ENCODE measurements at places on chromosomes 7 and 10.

- no peak for DNase-seq
Measured at GRCh38 chr10:56258378-56258777, 102.7 kb downstream of the ZWINT start.

DNA sequence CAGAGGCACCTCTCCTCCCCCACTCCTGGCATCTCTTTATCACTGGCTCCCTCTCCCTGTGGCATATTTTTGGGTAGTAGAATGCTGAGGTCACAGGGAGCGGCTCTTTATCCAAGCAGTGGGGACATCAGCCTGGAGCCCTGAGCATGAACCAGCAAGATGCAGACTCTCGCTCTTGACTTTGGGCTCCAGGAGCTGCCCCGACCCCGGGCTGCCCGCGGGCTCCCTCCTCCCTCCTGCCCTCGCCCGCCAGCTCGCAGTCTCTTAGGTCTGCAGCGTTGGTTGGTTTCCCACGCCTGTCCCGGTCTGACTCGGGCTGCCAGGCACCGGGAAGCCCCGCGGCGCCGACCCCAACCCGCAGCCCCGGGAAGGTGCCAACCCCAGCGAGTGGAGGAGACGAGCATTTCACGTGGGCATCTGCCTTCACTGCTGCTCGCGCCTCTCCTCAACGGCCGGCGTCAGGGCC, 1.3 kb downstream of the INSYN2A start:
- no peak for DNase-seq

DNA sequence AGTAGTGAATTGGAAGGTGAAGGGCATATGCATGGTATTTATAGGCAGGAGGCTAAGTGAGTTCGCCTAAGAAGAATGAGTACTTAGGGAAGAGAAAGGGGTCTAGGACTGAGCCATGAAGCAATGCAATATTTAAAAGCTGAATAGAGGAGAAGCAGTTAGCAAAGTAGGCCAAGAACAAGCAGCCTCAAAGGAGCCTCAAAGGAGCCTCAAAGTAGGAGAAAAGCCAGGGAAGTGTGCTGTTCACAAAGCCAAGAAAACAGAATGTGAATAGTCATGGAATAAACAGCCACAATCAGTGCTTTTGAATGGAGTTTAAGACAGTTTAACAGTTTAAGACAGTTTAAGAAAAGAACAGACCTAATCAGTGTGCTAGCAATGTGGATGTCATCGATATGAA, 762.0 kb downstream of the SORCS1 start:
- DNase-seq, result no peak

GRCh38 chr7:138000081-138000701, 1.7 kb downstream of the CREB3L2 start:
- no peak for DNase-seq

DNA sequence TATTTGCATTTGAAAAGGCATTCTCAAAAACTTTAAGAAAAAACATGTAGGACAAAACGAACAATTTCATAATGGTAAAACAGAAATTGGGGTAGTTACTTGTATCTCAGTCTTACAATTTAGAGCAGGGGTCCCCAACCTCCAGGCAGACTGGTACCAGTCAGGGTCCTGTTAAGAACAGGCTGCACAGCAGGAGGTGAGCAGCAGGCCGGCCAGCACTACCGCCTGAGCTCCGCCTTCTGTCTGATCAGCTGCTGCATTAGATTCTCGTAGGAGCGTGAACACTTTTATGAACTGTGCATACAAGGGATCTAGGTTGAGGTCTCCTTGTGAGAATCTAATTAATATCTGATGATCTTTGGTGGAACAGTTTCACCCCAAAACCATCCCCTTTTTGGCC, 77.3 kb downstream of the SEMA3A start:
- no peak for DNase-seq

DNA sequence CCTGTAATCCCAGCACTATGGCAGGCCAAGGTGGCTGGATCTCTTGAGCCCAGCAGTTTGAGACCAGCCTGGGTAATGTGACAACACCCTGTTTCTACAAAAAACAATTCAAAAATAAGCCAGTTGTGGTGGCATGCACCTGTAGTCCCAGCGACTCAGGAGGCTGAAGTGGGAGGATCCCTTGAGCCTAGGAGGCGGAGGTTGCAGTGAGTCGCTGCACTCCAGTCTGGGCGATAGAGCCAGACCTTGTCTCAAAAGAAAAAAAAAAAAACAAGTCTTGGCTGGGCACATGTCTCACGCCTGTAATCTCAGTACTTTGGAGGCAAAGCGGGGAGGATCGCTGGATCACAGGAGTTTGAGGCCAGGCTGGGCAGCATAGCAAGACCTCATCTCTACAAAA, 74.6 kb upstream of the PDSS1 start:
- no peak for DNase-seq

- DNase-seq, result no peak
Measured at GRCh38 chr10:98308669-98309365, 40.8 kb upstream of the LOXL4 start.

GRCh38 chr10:91211675-91212074, 8.8 kb upstream of the PCGF5 start:
- no peak for DNase-seq

GRCh38 chr10:124262234-124262865, 156.4 kb downstream of the OAT start:
- DNase-seq, result no peak

- DNase-seq, result no peak
Measured at GRCh38 chr7:39855325-39855674, 94.8 kb upstream of the CDK13 start.

- no peak for DNase-seq
Measured at GRCh38 chr10:34348917-34349485, 466.1 kb downstream of the PARD3 start.

GRCh38 chr7:121634356-121634755, 238.2 kb upstream of the FAM3C start:
- no peak for DNase-seq

GRCh38 chr10:30127120-30127541, 67.7 kb upstream of the JCAD start:
- no peak for DNase-seq

DNA sequence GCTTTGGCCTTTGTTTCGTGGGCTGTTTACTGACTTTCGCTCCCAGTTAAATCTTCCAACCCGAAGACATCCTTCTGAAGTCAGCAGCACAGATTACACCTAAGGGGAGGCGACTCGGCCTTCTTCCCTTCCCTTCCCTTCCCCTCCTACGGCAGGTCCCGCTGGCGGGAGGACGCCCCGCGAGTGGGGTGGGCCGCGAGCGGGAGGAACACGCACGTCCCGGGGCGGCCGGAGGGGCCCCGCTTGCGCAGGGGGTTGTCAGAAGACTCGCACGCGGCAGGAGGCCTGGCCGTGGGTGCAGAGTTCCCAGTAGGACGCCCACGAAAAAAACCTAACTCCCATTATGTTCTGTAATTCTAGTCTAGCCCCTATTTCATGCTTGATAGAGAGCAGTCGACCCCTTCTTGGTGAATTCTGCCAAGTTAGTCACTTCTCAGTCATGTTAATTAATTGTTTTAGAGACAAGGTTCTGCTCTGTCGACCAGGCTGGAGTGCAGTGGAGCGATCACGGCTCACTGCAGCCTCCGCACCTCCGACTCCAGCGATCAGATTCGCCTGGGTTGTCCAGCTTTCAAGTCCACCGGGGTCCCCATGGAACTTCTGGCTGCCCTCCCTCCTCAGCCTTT, 19.2 kb upstream of the ZNF32 start:
- DNase-seq, result no peak

- DNase-seq, result no peak
Measured at GRCh38 chr10:62083412-62084267, 182.1 kb downstream of the ARID5B start.
